ENCODE measurements at places on chromosomes 3 and 15. TPM values are rescaled to one million over a fixed set of nuclear protein-coding genes. Genes with fewer than 3 reads are reported as not detected.

TTC23 gene
- 0.51 TPM for polyA plus RNA-seq

DNA sequence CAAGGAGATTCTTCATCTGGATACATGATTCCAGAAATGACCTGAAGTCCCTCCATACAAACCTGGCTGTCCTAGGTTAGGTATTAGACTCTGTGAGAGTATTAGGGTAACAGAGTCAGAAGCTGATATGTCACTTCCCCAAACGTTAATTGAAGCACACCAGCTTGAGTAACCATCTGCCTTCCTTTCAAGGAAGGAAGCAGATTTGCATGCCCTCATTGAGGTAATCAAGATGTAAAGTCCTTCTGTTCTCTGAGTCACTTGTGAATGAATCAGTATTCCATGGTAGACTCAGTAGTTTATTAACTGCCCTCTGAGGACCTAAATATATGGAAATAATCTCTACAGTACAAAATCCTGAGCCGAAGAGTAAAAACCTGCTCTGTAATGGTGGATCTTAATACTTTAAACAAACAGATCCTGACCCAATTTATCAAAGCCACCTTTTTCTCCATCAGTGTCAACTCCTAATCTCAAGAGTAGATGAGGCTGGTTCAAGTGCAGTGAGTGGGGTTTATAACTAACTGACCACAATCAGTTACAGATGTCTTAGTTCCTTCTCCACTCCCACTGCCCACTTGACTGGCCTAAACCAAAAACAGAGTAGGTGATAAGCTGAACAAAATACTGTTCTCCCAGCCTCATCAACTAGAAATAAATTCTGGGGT, 246.2 kb upstream of the CHRM5 start:
- DNase-seq, result peak; percentile 86

C2CD4B gene
- not detected for polyA plus RNA-seq

GRCh38 chr3:190229632-190230424, 92.4 kb downstream of the CLDN1 start:
- DNase-seq, result peak; percentile 64

DNA sequence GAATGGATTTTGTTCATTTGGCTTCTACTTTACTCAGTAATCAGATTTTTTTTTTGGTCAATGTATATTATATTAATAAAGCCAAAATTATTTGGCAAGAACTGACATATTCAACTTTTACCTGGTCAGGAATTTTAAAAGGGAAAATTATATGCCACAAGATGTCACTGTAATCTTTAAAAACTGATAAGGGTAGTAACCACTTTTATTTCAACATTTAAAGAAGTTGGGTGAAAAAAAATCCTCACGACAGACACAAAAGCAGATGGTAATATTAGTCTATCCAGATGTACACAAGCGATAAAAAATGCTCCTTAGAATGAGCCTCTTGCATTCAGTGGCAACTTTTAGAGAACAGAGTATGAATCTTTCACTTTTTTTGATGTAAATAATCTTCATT, 101.9 kb downstream of the SERPINI1 start:
- peak; percentile 29 for DNase-seq

DNA sequence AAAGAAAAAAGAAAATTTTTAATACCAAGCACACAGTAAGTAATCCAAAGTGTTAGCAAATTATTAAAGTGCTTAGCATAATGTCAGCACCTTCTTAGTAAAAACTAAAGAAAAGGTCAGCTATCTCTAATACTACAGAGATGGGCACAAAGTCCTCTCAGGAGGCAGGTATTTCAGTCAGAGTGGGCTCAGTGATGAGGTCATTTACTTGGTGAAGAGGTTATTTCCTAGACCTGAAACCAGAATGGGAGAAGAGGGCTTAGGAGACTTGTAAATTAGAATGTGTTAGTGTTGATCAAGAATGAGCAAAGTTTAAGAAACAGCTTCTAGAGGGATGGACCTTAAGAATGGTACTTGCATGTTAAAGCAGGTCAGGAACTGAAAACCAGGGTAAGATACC, 8.7 kb upstream of the PKM start:
- no peak for DNase-seq

DNA sequence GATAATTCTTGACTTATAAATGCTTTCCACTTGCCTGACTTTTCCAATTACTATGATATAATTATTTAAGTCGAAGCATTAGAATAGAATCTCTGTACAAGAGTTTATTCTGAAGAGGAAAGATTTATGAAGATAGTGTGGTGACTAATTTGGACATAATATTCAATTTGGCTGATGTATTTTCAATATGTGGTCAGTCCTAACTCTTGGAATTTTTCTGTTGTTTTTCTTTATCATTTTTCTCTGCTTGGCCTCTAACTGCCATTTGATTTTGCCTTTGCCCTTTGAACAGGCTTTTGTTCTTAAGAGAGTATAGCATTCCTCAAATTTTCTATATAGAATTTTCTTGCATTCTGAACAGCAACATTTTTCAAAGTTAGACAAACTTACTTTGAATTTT, 2.6 kb upstream of the MDFIC2 start:
- no peak for DNase-seq

DNA sequence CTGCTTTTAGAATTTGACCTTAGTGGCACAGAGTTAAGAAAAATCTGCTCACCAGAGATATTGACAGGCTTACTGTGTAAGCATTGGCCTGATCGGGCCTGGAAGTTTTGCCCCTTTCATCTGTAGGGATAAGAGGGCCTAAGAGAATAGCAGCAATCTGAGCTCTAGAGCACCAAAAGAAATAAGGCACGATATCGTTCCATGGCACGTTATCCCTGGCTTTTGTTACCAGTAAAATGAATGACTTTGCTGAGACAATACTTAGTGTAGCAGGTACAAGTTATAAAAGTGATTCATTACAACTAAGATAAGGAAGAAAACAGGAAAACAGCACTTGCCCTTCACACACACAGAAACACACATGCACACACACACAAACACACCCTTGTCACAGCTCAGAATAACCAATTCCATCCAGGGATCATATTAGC, 5.0 kb downstream of the THBS1 start:
- no peak for DNase-seq

DNA sequence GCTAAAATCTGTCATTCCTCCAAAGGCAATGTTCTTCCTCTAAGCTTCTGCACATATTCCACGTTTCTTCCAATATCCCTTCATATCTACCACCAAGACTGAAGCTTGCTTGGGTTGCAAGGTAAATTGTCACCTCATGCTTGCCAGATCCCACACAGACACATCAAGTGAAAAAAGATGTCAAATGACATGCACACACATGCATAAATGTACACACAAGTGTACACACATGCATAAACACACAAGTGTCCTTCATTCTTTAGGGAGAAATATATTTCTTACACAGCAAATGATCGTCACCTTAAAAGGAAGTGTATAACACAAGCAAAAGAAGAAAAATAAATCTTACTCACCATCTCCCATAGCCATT, 59.4 kb downstream of the CLASP2 start:
- DNase-seq, result no peak

DNA sequence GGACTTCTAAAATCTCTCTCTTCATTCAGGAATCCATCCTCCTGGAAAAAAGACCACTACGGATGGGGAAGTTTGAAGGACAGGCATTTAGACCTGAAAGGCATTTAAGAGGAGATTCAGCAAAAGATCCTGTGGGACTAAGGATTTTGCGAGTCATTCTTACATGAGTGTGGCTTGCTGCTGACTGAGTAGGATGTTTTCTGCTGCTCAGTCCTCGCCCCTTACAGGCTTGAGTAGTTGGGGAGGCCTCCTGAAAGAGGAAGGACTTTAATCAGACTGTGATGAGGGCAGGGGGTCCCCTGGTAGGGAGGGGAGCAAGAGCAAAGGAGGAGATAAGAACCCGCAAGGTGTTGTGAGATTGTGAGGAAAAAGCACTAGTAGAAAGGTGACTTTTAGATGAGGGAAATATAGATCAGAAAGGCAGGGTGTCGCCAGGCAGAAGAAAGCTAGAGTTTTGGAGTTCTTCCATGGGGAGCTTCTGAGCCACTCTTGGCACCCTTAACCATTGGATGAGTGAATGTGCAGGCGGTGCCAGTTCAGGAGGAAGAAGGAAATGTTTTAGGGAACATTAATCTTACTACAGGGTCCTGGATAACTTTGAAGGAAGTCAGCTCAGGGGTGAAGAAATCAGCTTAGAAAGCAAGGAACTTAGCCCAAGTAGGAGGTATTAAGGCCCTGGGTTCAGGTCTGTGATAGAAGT, 171.1 kb downstream of the RORA start:
- no peak for DNase-seq

DNA sequence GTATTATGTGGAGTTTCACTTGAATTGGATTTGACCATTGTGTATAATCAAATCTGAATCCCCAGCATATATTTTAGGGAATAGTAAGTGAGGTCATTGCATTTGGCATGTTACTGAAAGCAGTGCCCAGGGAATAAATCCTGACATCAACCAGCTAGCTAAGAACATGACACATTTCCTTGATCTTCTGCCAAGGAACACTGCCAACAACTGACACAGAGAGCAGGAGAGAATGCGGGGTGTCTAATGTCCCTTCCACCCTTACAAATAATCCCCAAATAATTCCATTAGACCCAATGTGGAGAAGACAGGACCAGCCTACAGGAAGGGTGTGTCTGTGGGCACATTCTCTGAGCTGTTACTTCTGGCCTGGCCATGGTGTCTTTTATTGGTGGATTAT, 30.6 kb upstream of the UBE3A start:
- no peak for DNase-seq

PRR20G gene
- polyA plus RNA-seq, result not detected

DNA sequence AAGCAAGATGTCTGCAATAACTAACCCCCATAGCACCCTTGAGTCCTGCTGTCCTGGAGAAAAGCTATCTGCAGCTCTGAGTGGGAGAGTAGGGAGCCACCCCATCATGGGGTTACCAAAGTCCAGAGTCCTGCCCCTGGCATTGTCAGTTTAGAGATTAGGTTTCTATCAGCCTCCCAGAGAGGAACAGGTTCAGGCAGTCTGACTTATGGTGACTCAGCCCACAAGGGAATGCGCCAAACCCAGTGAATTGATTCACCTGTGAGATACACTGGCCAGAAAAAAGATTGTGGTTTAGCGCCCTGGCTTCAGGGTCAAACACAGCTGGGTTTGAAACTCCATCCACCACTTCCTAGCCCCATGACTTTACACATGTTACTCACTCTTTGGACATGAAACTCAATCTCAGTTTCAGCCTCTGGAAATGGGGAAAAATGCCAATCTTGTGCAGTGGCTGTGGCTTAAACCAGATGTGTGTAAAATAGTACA, 263.6 kb upstream of the HES1 start:
- no peak for DNase-seq

CCRL2 gene
- 15.3 TPM for polyA plus RNA-seq

- DNase-seq, result peak; percentile 19
Measured at GRCh38 chr15:81115054-81115939, 18.8 kb upstream of the CFAP161 start.

DNA sequence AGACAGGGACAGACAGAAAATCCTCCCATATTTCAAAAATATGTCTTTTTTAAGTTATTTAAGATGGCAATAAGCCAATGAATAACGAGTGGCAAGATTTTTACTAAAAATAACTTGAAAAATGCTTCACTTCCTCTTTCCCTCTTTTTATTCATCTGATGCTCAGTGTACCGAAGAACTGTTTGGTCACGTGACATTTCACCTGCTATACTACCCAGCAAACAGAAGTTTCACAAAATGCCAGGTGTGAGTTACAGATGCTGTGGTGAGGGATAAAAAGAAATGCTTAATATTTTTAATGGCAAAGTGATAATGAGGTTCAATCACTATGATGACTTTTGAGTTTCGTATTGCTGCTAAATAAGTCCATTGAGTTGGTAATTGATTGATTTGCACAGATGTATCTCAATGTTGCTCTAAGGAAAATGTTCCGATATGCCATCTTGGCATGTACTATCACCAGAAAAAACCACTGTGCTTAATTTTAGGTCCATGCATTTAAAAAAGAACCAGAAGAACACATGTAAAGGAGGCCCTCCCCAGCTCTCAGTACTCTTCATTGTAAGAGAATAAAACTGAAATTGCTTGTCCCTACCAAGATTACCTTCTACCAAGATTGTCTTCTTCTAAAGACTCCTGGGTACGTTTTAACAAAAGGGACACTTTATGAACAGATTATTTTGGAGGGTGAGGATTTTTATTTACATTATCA, 26.0 kb upstream of the SEC62 start:
- peak; percentile 24 for DNase-seq

DNA sequence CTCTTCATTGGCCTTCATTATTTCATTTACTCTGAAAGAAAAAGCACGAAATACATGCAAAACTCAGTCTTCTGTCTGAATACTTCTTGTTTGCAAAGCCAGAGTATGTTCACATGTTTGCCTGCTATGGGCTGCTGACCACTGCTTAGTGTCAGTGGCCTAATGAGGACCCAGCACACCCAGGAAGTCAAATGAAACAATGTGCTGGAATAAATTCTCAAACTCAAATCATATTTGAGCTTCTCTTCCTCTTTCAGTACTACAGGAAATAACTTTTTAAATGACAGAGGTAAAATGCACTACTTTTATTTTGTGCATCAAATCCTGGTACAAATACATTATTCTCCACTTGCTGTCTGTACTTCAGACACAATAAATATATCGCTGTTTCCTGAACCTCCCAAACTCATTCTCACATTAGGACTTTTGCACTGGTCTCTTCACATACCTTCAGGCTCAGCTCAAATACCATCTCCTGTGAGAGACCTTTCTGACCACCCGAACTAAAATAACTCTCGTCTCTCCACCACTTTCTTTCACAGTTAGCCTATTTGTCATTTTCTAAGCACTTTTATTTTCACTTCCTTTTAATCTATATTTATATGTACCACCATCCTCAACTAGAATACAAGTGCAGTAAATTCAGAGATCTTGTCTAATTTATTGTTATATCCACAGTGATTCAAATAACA, 176.8 kb downstream of the TUSC7 start:
- no peak for DNase-seq

DNA sequence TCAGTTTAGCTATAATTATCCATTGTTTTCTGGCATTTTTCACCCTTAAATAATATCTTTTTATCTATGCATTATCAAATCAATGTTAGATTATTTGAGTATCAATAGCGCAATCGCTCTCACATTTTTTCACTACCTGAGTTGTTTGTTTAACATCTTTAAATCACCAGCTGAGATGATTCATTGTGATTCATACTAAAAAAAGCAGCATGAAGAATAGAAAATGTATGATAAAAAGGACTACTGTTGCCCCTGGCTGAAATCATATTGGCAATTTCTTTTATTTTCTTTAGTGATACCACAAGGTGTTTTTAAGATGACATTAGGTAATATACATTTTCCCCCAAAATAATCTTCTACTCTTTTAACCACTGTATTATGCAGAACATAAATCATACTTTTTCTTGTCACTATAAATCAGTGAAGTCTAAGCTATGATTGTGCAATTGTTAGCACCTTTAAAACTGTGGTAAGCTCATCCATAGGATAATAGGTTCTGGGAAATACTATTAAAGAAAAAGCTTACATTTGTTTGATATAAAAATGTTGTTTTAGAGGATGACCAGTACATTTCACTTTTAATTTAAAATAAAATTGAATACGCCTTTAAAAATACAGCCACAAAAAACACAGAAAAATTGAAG, 889.1 kb downstream of the NAALADL2 start:
- no peak for DNase-seq

GRCh38 chr3:36677331-36678007, 86.9 kb downstream of the DCLK3 start:
- no peak for DNase-seq

CCR1 gene
- 304 TPM for polyA plus RNA-seq

- no peak for DNase-seq
Measured at GRCh38 chr3:2910997-2911396, 199.2 kb downstream of the IL5RA start.

GRCh38 chr3:123385981-123386380, 62.9 kb downstream of the ADCY5 start:
- DNase-seq, result no peak

- no peak for DNase-seq
Measured at GRCh38 chr3:125622381-125622791, 27.1 kb upstream of the OSBPL11 start.

- DNase-seq, result no peak
Measured at GRCh38 chr3:150220041-150220440, 188.1 kb upstream of the TSC22D2 start.

All from CD14-positive monocyte (primary cell).